Activated T-cell treated with anti-CD3 and anti-CD28 coated beads, Interleukin-2, amount 50 U/mL, for 1 hour (primary cell): ENCODE measurements at places on chromosomes 3 and 15.

- no peak for DNase-seq
Measured at GRCh38 chr15:58602823-58603222, 146.7 kb downstream of the ADAM10 start.

DNA sequence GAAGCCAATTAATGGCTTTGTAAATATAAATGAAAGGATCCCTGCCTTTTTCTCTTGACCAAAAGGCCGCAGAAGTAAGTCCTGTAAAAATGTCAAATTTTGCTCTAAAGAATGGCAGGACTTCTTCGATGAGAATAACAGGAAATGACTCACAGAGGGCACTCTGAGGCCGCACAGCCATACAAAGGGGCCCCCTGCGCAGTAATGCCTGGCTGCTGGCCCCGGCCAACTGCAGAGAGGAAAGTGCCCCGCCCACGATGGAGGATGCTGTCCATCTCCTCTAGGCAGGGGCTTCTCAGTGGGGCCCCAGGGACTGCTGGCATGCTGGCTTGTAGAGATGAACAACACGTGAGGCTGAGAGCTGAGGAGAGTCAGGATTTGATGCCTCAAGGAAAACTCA is 18.1 kb upstream of the SCN10A start:
- no peak for DNase-seq

- no peak for DNase-seq
Measured at GRCh38 chr15:100194996-100195395, 146.8 kb downstream of the ADAMTS17 start.

DNA sequence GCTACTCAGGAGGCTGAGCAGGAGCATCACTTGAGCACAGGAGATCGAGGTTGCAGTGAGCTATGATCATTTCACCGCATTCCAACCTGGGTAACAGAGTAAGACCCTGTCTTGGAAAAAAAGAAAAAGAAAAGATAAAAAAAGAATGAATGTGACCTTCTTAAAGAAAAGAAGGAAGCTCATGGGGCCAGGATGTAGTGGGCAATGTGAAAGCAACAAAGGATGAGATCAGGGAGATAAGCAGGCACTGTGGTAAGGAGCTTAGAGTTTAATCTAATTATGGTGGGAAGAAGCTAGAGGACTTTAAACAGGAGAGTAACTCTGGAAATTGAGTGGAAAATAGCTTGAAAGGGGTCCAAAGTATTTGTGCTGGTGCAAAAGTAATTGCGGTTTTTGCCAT is 231.6 kb upstream of the UBE2E2 start:
- no peak for DNase-seq

DNA sequence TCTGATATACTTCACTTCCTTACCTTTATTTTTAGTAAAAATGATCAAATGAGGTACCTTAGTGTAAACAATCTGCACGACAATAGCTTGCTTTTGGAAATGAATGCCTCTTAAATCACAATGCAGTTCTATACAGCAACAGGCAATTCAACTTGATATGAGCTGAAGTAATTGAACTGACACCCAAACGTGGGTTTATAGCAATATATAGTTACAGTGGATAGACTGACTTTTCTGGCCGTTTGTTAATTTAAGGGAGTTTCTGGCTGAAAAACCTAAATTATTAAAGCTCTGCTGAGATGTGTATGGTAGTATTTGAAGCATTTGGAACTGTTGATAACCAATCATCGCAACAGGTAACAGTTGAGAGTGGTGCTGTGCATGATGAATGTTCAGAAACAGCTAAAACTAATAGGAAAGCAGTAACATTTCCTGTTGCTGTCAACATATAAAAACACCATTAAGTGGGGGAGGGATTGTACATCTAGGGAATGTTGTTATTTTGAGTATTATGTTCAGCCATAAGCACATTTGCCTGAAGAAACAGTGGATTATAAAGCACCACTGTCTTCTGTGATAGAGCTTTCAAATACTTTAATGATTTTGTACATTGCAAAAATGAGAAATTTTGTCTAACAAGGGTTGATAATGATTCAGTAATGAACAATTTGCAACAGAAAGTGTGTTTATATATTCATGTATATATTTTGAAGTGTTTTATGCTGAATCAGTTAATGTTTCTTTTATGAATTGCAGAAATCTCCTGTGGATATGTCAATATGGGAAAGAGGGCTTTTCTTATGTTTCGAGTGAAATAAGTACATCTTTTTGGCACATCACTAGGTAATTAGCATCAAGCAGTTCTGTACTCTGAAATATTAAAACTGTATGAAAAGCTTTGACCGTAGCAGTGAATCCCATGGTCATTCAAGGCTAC is 176.1 kb downstream of the TCF12 start:
- DNase-seq: no peak

DNA sequence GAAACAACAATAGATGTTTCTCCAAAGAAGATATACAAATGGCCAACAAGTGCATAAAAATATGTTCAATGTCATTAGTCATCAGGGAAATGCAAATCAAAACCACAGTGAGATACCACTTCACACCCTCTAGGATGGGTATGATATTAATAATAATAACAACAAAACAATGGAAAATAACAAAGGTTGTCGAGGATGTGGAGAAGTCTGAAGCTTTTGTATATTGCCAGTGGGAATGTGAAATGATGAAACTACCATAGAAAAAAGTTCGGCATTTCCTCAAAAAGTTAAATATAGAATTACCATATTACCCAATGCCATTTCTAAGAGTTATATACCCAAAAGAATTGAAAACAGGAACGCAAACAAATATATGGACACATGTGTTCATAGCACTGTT is 10.8 kb downstream of the BHLHE40 start:
- DNase-seq: no peak

DNA sequence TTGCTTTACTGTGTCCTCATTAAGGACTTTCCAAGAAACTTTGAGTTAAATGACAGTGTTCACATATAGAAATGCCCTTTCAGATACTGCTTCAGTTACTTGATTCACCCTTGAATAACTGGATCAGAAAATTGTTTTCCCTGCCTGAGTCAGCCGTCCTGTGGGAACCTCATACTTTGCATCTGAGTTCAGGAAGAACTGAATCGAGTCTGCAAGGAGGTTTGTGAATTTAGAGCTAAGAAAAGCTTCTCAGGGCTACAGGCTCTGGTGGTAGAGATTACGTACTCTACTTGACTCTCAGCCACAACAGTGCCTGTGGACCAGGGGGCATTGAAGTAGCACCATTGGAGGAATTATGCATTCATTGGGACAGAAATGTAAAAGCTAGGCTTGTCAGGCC is 252.4 kb upstream of the C2CD4B start:
- no peak for DNase-seq
